Large intestine (tissue), 12 donors: ENCODE measurements at places on chromosomes 2 and 18. TPM values are rescaled to one million over a fixed set of nuclear protein-coding genes. Genes with fewer than 3 reads are reported as not detected.

- H3K36me3 ChIP-seq: no peaks in the 10 kb centered on the region
- H3K4me1 ChIP-seq: no peaks in the 10 kb centered on the region
- H3K27ac ChIP-seq: no peak overlapping the region
- DNase-seq: no peak
- no peaks in the 10 kb centered on the region for H3K27me3 ChIP-seq
- H3K4me3 ChIP-seq: no peak overlapping the region
Observed at GRCh38 chr18:50674307-50674980, 114.6 kb downstream of the MAPK4 start.

GRCh38 chr18:4040391-4041092, 414.6 kb downstream of the DLGAP1 start:
- peaks cover 2% of the 10 kb centered on the region for H3K4me1 ChIP-seq
- H3K27ac ChIP-seq: no peak overlapping the region
- no peak overlapping the region for H3K4me3 ChIP-seq
- H3K27me3 ChIP-seq: no peaks in the 10 kb centered on the region

- no peak overlapping the region for H3K4me3 ChIP-seq
- DNase-seq: peak; percentile 27
- no peaks in the 10 kb centered on the region for H3K27me3 ChIP-seq
- no peak overlapping the region for H3K27ac ChIP-seq
- no peaks in the 10 kb centered on the region for H3K36me3 ChIP-seq
Observed at GRCh38 chr2:177604271-177605065, 211.9 kb downstream of the AGPS start.

DNA sequence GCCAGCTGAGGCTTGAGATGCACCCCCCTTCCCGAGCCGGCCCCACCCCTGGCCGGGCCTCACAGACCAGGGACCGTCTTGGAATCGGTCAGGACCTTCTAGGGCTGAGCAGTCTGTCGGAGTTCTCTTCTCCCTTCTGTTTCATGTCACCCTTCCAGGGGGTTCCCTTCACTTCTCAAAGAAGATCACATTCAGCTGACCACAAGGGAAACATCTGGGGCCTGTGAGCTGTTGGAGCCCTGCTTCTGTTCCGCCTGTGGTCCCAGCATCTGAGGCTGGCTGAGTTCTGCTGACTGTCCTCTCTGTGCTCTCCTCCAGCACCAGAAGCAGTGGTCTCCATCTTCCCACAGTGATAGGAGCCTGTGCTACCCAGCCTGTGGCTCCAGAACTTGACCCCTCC, 106.5 kb downstream of the SEPTIN10 start:
- no peaks in the 10 kb centered on the region for H3K4me1 ChIP-seq
- H3K36me3 ChIP-seq: no peaks in the 10 kb centered on the region
- no peak overlapping the region for H3K27ac ChIP-seq
- H3K4me3 ChIP-seq: no peak overlapping the region
- H3K27me3 ChIP-seq: peaks cover 3% of the 10 kb centered on the region
- no peak for DNase-seq

DNA sequence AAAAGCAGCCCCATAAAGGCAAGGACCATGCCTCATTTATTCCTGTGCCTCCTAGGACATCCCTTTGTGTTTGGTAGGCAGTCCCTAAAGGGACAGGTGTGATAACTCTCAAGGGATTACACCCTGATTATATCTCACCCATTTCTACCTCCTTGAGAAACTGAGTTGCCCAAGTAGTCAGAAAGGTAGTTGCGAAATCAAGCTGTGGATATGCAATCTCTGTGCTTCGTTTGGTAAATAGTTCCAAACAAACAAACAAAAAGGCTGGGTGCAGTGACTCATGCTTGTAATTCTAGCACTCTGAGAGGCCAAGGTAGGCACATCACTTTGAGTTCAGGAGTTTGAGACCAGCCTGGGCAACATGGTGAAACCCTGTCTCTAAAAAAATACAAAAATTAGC, 100.2 kb upstream of the ARL5A start:
- H3K36me3 ChIP-seq: no peaks in the 10 kb centered on the region
- no peak for DNase-seq
- peaks cover 5% of the 10 kb centered on the region for H3K27me3 ChIP-seq
- H3K4me1 ChIP-seq: no peaks in the 10 kb centered on the region
- no peak overlapping the region for H3K27ac ChIP-seq

DNA sequence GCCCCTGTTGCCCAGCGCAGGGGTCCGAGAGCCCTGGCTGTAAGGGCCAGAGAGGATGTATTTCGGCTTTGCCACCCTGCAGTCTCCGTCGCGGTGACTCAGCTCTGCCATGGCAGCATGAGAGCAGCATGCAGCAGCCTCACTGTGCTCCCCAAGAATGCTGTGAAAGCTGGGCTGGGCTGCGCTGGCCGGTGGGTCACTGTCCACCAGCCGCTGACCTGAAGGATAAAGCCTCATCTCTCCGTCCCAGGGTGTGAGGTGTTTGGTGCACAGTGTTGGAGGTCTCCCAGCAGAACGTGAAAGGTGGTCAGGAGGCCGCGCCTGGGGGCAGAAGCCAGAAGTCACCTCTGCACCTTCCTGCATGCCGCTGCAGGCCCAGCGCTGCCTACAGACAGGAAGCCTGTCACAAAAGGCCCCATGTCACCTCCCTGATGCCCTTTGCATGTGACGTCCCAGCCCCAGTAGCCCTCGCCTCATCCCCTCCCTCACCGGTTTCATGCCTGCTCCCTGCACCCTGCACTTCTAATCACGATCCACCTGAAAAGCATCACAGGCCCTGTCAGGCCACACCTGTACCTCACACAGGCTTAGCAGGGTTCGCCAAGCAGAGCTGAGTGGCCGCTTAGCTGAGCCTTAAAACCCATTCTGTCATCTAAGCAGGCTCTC, 342.1 kb downstream of the EIPR1 start:
- no peaks in the 10 kb centered on the region for H3K27me3 ChIP-seq
- H3K27ac ChIP-seq: no peak overlapping the region
- H3K4me1 ChIP-seq: no peaks in the 10 kb centered on the region
- DNase-seq: no peak

DNA sequence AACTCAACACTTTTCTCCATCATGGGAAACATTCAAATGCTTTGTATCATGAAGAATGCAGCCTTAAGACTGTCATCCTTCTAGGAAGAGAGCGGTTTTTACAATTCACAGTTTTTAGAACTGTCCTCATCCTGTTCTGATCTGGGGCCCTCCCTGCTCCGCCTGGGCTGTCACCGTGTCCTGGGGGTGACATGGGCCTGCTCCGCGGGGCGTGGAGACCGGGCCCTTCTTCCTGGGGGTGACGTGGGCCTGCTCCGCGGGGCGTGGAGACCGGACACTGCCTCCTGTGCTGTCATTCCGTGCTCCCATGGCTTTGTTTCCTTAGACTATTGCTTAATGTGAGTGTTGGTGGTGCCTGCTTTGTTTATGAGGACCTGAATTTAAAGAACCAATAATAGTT, 122.8 kb downstream of the TMEM18 start:
- H3K4me1 ChIP-seq: no peaks in the 10 kb centered on the region
- H3K36me3 ChIP-seq: no peaks in the 10 kb centered on the region
- H3K27me3 ChIP-seq: no peaks in the 10 kb centered on the region
- H3K4me3 ChIP-seq: no peak overlapping the region
- H3K27ac ChIP-seq: no peak overlapping the region

DNA sequence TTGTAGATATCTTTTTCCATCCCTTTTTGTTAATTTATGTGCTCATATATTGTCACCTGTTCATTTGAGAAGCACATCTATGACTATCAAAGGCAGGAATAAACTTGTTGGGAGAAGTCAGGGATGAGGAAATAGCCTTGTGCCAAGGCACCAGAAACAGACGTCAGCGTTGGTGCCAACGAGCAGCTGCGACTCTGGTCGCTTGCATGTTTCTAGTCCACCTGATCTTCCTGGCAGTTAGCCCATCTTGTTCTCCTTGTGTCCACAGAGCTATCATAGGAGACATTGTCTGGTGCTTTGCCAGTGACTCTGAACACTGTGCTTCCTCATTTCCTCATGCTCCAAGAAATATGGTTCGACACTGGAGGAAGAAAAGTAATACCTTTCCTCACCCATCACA, 374.4 kb downstream of the PTPRM start:
- H3K27me3 ChIP-seq: no peaks in the 10 kb centered on the region
- H3K36me3 ChIP-seq: no peaks in the 10 kb centered on the region
- DNase-seq: no peak
- no peak overlapping the region for H3K27ac ChIP-seq
- peaks cover 10% of the 10 kb centered on the region for H3K4me1 ChIP-seq

DNA sequence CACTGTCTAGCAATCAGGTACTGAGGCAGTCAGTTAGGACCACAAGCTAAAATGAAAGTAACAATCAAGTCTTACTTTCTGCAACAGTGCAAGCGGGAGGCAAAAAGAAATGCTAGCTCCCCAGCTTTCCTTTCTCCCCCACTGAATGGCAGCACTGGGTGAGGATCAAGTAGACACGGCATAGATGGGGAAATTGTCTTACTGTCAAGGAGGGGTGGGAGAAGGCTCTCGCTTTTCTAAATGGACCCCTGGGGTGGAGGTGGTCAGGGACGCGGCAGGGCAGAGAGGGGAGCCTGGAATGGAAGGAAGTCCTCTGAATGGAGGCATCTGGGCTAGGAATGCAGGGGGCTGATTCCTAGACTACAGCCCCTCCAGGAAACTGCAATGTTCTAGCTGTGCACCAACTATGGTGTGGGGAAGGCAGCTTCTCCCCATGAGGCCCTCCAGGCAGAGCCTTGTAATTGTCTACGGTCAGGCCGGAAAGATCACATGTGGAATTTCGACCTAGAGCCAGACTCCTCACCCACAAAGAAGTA, 24.3 kb downstream of the METTL8 start:
- no peaks in the 10 kb centered on the region for H3K36me3 ChIP-seq
- no peaks in the 10 kb centered on the region for H3K4me1 ChIP-seq
- no peak overlapping the region for H3K27ac ChIP-seq
- no peak for DNase-seq

GRCh38 chr2:198053776-198054175, 249.4 kb downstream of the PLCL1 start:
- H3K27me3 ChIP-seq: no peaks in the 10 kb centered on the region
- H3K36me3 ChIP-seq: no peaks in the 10 kb centered on the region
- no peak overlapping the region for H3K4me3 ChIP-seq
- no peak overlapping the region for H3K27ac ChIP-seq

DNA sequence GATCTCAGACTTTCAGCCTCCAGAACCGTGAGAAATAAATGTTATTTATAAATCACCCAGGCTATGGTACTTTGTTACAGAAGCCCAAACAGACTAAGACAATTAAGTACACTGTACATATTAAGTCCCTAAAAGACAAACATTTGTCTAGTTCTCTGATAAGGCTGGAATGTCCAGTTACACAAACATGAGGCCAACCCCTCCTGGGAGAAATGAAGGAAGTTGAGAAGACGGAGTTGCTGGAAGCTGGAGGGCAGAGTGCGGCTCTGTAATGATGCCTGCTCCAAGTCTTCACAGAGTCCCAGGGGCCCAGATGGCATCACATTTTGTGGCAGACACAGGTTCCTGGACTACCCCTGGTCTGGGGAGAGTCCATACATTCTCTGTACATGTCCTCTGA, 79.2 kb upstream of the ST8SIA3 start:
- peak; percentile 63 for DNase-seq
- H3K4me3 ChIP-seq: no peak overlapping the region
- H3K27me3 ChIP-seq: no peaks in the 10 kb centered on the region
- no peak overlapping the region for H3K27ac ChIP-seq
- H3K4me1 ChIP-seq: peaks cover 52% of the 10 kb centered on the region

DNA sequence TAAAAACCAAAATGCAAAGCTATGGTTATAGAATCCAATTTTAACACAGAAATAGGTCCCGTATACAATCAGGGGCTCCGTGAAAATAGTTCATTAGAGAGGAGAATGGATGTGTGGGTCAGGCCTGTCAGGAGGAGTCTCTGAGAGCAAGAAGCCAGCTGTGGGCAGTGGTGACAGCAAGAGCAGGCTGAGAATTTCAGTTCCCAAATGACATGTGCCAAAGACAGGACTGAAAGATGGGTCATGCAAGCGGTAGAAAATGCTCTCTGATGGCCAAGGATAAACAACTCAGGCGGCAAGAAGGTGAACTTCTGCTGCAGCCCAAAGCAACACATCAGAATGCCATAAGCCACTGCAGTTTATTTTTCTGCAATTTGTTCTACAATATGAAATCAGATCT, 100.4 kb downstream of the CCDC141 start:
- H3K4me3 ChIP-seq: no peak overlapping the region
- no peaks in the 10 kb centered on the region for H3K36me3 ChIP-seq
- no peaks in the 10 kb centered on the region for H3K4me1 ChIP-seq
- DNase-seq: no peak
- no peak overlapping the region for H3K27ac ChIP-seq
- no peaks in the 10 kb centered on the region for H3K27me3 ChIP-seq

DNA sequence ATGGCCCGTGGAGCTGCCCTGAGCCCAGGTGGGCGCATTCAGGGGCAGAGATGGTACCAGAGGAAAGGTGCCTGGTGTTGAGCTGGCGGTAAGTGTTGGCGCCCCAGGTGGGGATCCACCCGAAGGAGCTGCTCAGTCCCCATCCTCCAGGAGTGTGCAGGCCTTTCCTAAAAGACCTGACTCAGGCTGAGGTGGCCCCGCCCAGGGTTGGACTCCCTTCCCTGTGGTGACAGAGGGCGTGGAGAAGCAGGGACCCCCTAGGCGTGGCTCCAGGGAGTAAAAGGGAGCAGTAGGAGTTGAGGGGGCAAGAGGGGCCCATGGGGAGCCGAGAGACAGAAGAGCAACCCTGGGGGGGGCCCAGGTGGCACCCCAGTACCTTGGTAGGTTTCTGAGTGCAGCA, 2.4 kb downstream of the OXER1 start:
- H3K27ac ChIP-seq: no peak overlapping the region
- no peak for DNase-seq
- no peaks in the 10 kb centered on the region for H3K4me1 ChIP-seq
- no peak overlapping the region for H3K4me3 ChIP-seq
- no peaks in the 10 kb centered on the region for H3K27me3 ChIP-seq

- no peak for DNase-seq
- H3K27me3 ChIP-seq: no peaks in the 10 kb centered on the region
- no peaks in the 10 kb centered on the region for H3K4me1 ChIP-seq
- no peak overlapping the region for H3K4me3 ChIP-seq
- no peaks in the 10 kb centered on the region for H3K36me3 ChIP-seq
Observed at GRCh38 chr18:80002468-80002867, 14.1 kb upstream of the TXNL4A start.

DNA sequence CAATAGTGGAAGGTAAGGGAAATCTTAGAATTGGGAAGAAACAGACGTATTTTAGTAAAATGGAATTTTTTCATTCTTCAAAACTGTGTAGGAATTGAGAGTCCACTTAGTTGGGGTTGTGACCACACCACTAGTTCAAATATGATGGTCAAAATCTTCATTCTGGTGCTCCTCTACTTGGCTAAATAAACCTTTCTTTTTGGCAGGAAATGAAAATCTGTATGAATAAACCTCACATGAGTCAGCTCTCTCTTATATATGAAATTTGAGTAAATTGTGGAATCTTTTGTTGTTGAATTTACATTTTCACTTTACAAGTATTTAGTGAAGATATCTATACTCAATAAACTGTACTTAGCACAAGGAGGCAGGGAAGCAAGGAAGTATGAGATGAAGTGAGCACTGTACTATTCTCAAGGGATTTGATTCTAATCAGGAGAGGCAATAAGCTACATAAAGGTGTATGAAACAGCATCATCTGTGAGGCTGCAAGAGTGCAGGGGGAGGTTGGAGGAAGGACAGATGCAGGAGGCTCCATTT, 20.5 kb downstream of the IL18R1 start:
- no peak for DNase-seq
- no peak overlapping the region for H3K4me3 ChIP-seq
- H3K27ac ChIP-seq: no peak overlapping the region

The CCDC121 gene
- polyA plus RNA-seq: 5.4 TPM

The ANKRD30BL gene
- 0.09 TPM for polyA plus RNA-seq

The POTEJ gene
- 0.07 TPM for polyA plus RNA-seq

The MERTK gene
- polyA plus RNA-seq: 8.7 TPM

The C2orf72 gene
- 42.0 TPM for polyA plus RNA-seq

The RGPD4 gene
- polyA plus RNA-seq: 0.01 TPM

The LINC00305 gene
- polyA plus RNA-seq: not detected

The DPYSL5 gene
- 7.1 TPM for polyA plus RNA-seq
